ENCODE measurements at places on chromosomes 5 and 9.

- DNase-seq = no peak
Measured at GRCh38 chr5:177437623-177438022, 9.0 kb upstream of the PRR7 start.

- no peak for DNase-seq
Measured at GRCh38 chr5:158874343-158874742, 225.4 kb downstream of the EBF1 start.

- peak; percentile 4 for DNase-seq
Measured at GRCh38 chr5:135891791-135892190, 3.9 kb downstream of the IL9 start.

GRCh38 chr5:76952795-76953536 is at the start of gene CRHBP:
CRHBP (plus strand) TSS chr5:76953045; CDS start chr5:76953135, 90 bp downstream.
- DNase-seq = no peak

GRCh38 chr5:151141535-151141934 is 16.0 kb downstream of the ANXA6 start:
- no peak for DNase-seq

GRCh38 chr5:1480806-1481205 is 35.6 kb upstream of the SLC6A3 start:
- DNase-seq = no peak

DNA sequence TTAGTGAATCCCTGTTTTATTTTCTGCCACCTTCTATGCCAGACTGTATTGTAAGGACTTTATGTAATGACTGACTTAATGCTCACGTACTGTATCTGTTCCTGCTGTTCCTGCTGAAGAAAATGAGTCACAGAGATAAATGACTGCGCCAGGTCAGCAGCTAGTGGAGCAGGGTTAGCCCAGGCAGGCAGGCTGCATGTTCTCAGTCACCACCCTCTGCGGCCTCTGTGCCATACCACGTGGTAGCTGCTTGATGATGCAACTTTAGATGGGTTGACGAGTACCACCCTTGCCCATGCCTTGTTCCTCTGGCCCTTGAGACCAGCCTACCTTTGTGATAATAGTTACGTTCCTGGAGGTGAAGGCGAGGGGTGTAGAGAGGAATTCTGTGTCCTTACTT is 161.9 kb downstream of the TRIO start:
- DNase-seq = no peak

GRCh38 chr5:53942724-53943123 is 367.6 kb downstream of the ARL15 start:
- no peak for DNase-seq

- DNase-seq = no peak
Measured at GRCh38 chr9:76529653-76530052, 70.7 kb downstream of the GCNT1 start.

DNA sequence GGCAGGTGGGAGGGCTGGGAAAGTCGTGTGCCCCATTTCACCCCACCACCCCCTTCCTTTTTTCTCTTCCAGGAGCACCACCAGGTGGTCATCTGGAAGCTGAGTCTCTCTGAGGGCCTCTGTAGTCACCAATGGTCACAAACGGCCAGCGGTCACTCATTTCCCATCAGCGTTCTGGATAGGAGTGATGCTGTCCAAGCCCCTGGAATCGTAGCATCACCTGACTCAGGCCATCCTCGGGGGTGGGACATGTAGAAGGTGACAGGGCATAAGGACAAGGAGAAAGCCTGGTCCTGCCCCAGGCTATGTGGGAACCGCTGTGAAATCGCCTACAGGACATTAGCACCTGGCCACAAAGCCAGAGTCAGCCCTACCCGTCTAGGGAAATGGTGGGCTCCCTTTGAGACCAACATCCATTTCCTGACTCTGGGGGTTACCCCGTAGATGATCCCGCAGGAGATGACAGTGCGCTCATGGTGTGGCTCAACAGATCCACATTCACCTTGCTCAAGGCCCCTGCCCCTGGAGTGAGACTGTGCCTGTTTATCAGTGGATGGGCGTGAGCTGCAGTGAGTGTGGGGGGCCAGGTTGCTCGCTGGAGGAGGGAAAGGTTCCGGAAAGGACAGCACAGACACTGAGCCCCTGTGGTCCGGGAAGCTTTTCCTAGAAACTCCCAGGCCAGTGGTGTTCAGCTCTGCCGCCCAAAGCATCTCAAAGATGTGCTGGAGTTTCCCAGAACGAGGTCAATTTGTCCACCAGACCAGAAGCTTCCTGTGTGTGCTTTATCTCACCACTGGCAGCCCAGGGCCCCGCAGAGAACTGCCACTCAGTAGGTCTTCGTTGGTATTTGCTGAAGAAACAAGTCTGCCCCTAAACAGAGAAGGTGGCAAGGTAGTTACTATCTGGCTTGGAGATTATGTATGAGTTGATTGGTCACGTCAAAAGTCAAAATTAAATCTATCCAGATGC is 61.1 kb upstream of the UNC5A start:
- DNase-seq = no peak

DNA sequence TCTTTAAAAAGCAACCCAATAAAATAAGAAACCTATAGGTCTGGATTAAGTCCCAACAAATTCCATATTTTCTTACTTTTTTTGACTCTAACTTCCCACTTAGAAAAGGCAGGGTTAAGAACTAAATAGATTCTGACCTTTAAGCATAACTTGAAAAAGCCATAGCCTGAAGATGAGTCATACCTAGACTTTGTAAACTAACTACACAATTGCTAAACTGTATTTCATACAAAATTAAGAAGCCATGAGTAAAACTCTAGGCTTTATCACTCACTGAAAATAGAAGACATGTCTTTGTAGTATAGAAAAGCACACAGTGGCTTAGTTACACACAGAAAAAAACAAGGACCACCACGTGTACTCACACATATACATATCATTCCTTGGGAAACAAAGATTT is 51.5 kb downstream of the MLLT3 start:
- DNase-seq = no peak

DNA sequence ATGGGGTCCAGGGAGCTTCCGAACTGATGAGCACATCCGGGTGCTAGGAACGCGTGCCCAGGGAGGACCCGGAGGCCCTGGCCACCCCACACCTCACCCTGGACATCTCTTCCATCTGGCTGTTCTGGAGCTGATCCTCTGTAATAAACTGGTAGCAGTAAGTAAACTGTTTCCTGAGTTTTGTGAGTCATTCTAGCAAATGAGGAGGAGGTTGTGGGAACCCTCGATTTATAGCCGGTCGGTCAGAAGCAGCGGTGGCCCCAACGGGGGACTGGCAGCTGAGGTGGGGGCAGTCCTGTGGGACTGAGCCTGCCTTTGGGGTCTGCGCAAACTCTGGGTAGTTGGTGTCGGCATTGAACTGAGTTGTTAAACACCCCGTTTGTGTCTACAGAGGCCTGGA is 15.4 kb upstream of the UBAC1 start:
- no peak for DNase-seq

GRCh38 chr5:155066886-155067595 is 53.5 kb downstream of the KIF4B start:
- DNase-seq = no peak

DNA sequence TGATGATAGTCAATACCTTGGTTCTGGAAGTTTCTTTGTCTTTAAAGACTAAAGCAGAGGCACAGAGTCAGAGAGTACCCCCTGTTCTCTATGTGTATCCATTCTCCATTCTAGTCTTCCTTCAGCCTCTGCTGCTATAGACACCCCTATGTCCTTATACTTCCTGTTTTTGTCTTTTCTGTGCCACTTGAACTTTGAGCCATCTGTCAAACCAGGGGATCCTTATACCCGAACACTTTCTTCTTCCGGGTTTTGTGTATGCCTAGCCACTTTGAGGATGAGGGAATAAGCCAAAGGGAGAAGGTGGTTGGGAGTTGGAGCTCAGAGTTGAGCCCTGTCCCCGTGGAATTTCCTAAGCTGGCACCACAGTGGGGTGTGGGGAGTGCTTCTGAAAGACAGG is 61.1 kb upstream of the IL6ST start:
- no peak for DNase-seq

DNA sequence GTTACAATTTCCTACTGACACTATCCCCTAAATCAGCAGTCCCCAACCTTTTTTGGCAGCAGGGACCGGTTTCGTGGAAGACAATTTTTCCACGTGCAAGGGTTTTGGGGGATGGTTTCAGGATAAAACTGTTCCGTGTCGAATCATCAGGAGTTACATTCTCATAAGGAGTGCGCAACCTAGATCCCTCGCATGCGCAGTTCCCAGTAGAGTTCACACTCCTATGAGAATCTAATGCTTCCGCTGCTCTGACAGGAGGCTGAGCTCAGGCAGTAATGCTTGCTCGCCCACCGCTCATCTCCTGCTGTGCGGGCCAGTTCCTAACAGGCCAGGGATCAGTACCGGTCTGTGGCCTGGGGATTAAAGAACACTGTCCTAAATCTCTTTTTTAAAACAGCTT is 13.2 kb upstream of the NFIL3 start:
- no peak for DNase-seq

- DNase-seq = no peak
Measured at GRCh38 chr5:142208777-142209312, 100.3 kb downstream of the NDFIP1 start.

DNA sequence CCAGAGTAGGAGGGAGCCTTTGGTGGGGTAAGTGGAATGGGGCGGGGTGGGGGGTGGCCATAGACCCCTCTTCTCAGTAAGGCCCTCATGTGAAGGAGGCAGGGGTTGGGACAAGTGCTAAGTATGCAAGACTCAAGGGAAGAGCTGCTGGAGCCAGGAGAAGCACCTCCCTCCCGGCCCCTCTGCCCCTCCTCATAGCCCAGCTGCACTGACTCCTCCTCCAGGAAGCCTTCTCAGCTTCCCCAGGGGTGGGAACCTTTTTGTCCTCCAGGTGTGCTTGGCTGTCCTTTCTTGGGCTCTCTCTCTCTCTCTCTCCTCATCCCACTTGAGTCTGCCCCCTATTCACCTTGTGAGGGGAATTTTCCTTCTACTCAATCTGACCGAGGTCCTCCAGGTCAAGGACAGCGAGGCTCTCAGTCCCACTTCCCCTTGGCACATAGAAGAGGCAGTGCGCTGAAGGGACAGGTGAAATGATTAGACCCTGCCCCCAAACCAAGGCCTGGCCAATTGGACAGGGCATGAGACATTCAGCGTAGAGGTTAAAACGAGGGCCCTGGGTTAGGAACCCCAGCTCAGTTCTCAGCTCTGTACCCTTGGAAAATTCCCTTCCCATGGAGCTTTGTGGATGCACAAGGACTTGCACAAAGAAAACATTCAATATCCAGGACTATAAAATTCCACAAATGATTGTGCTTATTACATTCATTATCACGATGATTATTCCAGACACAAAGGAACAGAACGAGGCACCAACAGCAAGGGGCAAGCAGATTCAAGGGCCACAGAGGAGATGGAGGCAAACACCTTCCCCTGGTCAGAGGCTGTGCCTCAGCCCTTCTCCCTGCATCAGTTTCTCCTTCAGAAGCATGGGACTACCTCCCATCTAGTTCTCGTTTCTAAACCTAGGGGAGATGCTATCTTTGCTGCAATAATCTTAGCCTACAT is 45.6 kb upstream of the IL17B start:
- no peak for DNase-seq

GRCh38 chr5:142876817-142877216 is 106.6 kb downstream of the ARHGAP26 start:
- no peak for DNase-seq

GRCh38 chr5:71695595-71695994 is 23.5 kb upstream of the CARTPT start:
- DNase-seq = no peak

GRCh38 chr5:3305432-3305831 is 290.2 kb upstream of the IRX1 start:
- no peak for DNase-seq

GRCh38 chr9:69549310-69550202 is 122.6 kb downstream of the APBA1 start:
- DNase-seq = no peak

GRCh38 chr5:17255471-17256021 is 38.1 kb downstream of the BASP1 start:
- DNase-seq = no peak

DNA sequence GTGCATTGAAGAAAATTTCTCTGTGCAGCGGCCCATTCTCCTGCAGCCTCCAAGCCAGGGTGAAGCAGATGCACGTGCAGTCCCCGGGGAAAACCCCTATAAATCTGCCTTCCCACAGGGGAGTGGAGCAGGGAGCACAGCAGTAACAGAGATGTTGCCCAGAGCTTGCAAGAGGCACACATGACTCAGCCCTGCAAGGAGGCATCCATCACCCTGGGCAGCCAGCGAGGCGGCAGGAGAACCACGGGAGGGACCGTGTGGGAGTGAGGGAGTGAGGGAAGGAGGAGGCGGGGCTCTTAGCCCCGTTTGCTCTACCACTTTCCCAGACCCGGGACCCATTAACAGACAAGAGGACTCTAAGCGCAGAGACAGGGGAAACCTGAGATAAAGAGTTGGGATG is 96.2 kb upstream of the ARAP3 start:
- DNase-seq = no peak

- no peak for DNase-seq
Measured at GRCh38 chr5:127011961-127012644, 18.3 kb downstream of the MARCHF3 start.

DNA sequence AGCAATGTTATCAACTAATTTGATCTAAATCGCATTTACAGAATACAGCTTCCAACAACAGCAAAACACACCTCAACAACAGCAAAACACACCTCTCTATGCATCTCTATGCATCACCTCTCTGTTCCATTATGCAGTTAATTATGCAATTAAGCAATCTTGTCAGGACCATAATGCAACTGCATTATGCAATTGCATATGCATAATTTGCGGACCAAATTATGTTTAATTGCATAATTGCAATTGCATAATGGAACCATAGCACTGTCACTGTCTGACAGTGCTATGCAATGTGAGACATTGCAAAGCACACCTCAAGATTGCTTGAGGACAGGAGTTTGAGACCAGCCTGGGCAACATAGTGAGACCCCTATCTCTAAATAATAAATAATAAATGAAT is 80.4 kb upstream of the PRSS3 start:
- DNase-seq = peak; percentile 35

DNA sequence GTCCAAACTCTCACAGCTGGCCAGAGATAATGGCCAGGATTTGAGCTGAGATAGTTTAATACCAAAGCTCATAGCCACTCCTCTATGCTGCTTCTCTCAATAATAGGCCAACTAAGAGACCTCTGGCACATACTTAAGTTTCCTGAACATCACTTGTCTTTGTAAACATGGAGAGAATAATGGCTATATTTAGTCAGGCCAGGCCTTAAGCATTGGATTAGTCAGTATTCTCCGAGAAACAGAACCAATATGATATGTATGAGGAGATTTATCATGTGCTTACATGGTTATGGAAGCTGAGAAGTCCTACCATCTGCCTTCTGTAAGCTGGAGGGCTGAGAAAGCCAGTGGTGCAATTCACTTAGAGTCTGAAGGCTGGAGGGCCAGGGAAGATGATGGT is 45.4 kb downstream of the CFAP95 start:
- no peak for DNase-seq

DNA sequence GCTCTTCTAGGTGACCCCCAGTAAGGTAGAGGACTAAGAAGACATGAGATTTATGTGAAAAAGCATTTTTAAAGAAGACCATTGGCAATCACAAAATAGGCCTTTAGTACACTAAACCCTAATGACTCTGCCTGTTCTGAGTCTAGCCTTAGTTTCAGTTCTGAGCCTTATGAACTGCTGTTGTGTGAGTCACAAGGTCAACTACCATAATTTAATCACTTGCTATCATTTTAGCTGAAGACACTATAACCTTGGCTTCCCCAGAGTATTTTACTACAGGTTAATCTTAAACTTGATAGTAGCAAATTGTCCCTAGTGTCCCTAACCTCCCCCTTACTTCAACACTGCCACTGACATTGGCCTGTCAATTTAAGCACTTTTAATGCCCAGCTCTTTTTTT is 34.4 kb downstream of the APC start:
- no peak for DNase-seq

Measured in NCI-H1105 treated with DMSO at 0.1 percent for 48 hours (cell line).